Hematopoietic multipotent progenitor cell treated with erythropoietin and hydrocortisone succinate and interleukin-3 and kit ligand, for 17 days (in vitro differentiated cells): ENCODE measurements at places on chromosomes 6 and 20.

GRCh38 chr20:7708112-7708511 is 232.1 kb downstream of the HAO1 start:
- no peak for DNase-seq

DNA sequence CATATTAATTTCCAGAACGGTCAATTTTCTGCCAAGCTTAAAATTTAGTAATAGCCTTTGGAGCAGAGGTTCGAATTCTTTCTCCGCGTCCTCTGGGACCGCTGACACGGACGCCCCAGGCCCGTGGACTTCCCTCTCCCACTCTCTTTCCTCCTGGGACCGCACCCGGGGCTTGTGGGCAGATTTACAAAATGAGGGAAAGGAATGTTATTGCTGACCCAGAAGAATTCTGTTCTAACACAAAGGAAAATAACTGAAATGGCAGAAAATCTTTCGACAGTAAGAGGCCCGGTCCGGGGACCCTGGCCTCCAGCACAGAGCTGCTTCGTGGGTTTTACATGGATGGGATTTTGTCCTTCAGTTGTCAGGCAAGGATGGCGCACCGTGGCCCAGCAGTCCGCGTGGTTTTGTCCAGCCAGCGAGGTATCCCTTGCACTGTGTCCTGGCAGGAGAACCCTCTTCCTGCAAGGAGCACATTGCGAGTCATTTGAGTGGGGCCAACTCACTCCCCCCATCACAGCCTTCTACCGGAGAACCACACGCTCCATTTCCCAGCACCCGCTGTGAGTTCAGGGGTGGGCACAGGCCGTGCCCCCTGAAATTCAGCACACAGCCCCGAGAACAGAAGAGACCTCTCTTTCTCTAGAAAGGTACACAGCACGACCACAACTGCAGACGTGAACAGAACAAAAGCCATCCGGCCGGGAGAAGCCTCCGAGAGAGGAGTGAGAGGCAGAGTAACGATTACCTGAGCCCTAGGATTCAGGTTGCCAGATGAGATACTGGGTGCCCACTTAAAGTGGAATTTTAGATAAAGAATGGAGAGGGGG is 106.0 kb upstream of the AFDN start:
- DNase-seq: no peak

DNA sequence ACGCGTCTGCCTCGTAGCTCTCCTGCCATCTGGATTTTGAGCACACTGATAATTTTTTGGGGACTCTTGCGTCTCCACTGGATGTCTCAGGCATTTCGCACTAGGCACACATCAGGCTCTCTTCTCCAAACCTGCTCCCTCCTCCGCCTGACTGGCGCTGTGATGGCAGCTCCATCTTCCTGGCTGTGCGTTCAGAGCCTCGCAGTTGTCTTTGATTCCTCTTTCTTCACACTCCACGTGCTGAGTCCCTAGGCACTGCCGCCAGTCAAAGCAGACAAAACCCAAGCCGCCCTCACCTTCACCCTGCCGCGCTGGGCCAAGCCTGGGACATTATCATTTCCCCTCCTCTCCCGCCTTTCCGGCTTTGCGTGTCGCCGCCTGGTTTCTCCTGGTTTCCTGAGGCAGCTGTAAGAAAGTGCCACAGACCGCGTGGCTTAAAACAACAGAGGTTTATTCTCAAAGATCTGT is 778 bp downstream of the PSMG4 start:
- peak; percentile 41 for DNase-seq

- DNase-seq: no peak
Measured at GRCh38 chr20:11912013-11912658, 5.6 kb upstream of the BTBD3 start.

- no peak for DNase-seq
Measured at GRCh38 chr20:5996765-5997164, 46.3 kb downstream of the MCM8 start.

DNA sequence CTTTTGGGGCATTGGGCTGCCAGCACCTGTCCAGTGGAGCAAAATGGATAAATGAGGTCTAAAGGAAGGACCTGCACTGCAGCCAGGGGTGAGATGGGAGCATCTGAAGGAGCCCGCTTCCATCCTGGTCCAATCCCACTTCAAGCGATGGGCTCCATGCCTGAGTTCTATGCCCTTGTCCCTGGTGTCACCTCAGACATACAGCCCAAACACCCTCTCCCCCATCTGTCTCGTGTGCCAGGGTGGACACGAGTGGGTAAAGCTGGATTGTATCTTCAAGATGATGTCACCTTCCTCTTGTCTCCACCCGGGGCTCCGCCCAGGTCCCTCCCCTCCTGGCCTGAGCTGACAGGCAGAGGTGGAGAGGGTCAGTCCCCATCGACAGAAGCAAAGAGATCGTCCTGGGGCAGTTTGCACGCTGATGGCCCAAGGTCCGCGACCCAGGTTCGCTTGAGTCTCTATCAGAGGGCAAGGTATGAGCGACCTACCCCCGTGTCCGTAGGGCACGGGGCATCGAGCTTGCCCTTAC is 544 bp downstream of the SMIM29 start:
- peak; percentile 67 for DNase-seq

- no peak for DNase-seq
Measured at GRCh38 chr20:62916703-62917476, 9.4 kb downstream of the DIDO1 start.

DNA sequence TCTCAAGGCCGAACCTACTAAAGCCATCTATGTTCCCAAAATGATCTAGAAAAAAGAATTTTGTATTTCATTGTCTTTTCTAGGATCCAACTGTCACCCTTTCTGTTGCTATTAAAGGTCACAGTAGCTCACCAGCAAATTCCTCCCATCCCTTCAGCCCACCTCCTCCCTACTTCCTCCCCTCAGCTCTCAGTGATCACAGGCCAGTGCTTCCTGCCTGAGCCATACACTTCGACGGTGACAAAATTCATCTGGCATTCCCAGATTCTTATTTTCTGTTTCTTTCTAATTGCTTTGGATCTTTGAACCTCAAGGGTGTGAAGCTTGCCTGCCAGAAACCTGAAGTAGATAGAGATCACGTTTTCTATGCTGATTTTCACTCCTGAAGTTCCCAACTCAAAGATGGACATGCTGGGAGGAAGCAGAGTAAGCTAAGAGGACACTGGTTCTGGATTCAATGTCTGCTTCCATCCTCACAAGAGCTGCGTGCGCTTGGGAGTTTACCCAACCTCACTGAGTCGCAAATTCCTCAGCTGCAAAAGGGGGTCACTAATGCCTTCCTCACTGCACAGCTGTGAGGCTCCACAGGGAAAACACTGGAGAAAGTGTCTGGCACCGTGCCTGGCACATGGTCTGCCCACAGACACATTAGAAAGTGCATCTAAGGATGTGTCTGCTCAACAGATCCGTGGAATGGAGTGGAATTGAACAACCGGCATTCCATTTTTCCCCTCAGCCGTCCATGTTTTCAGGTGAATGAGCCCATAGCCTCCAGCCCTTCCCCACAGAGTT is 34.5 kb downstream of the MDGA1 start:
- DNase-seq: no peak

DNA sequence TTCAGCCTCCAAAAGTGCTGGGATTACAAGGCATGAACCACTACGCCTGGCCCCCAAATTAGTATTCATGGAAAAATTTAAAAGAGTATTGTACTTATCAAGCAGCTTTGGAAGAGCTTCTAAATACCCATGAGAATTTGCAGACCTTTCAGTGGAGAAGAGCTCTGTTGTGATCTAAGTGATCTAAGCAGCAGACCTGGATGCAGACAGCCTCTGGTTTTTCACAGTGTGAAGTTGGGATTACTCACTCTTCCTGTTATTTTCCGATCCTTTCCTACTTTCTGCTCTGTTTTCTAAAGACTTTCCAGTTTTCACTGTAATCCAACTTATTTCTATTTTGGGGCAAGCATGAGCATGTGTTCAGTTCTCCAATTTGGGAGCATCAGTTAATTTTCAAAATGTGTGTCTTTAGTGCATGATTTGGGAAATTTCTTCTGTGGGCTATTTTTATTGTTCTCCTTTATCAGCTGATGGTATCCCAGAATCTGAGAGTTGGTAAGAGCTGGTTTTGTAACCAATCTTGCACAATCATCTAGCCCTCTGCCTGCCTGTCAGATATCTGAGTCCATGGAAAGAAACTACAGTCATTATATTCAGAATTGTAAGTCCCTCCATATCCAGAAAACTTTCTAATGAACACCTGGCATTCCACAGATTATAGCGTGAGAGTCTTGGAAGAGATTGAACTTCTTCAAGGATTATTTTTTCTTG is 207.7 kb upstream of the DTNBP1 start:
- no peak for DNase-seq

DNA sequence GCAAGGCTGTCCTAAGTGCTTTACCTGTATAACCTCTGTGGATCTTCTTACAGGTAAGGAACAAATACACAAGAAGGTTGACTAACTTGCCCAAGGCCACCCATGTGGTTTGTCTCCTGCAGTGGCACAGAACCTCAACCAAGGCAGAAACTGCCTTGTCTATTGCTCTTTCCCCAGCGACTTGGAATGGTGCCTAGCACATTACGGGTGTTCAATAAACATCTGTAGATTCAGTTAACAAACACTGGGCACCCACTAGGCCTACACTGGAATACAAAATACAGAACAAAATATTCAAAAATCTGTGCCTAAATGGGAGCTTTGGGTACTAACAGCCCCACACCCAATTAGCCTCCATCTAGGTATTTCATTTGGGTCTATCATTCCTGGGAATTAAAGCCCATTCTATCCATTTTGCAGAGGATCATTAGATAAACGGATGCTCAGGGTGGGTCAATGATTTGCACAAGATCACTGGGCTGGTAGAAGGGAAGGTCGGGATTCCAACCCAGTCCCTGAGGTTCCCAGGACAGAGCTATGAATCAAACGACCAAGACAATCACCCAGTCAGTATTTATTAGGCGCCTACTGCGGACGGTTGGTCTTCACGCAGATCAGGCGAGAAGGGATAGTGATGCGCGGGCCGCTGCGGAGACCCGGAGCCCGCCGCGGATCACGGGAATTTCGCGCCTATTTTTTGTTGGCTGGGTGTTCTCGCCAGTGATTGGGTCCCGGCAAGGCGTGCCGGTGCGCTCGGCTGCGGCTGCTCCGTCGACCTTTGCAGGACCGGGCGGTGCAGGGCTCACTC is at the start of gene STK35:
STK35 (plus strand) TSS at position 771 of the 808 bp plus-strand sequence. CDS start 55 bp downstream, outside the sequence.
- peak; percentile 23 for DNase-seq

DNA sequence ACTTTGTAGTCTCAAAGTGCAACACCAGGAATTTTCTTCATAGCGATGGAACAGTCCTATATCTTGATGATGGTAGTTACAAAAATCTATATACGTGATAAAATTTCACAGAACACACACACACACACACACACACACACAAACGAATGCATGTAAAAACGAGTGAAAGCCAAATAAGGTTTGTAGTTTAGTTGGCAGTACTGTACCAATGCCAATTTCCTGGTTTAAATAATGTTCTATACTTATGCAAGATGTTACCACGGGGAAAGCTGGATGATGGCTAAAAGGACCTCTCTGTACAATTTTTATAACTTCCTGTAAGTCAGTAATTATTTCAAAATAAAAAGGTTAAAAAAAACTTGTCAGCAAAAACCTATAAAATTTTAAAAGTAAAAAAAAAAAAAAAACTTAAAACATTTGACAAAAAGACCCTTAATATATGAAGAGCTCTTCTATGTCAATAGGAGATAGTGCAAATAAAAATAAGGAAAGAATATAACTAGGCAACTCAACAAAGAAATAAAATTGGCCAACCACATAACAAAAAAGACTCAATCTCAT is 37.6 kb downstream of the PDSS2 start:
- no peak for DNase-seq

DNA sequence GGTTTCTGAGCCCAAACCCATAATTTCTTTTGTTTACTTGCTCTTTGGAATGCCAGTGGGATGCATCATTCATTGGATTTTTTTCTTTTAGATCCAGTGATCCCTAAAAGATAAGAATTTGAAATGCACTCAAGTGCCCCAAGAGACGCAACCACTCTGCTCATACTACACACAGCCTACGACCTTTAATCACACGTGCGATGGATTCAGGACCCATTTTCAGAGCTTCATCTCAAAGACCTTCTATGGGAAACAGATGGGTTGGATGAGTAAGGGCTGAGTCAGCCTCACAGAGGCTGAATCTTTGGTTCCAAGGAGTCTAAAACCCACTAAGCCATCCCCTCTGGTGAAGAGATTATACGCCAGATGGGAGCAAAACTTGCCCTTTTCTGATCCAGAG is 265.5 kb upstream of the EXOC2 start:
- DNase-seq: no peak

DNA sequence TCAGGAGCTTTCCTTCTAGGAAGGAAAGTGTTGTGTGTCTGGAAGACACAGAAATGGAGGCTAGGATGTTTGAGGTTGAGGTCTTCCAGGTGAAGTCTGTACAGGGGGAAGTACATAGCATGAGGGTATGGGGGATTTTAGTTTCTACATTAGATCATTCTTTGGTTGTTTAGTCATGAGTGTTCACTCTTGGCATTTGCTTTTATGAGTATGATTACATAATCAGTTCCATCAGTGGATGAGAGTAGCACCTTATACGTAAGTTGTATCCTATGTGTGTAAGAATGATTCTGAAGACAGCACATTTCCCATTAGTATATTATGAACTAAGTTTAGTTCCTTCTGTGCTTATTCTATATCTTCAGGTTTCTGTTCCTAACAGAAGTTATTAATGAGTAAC is 1.9 kb downstream of the CDYL start:
- peak; percentile 33 for DNase-seq

DNA sequence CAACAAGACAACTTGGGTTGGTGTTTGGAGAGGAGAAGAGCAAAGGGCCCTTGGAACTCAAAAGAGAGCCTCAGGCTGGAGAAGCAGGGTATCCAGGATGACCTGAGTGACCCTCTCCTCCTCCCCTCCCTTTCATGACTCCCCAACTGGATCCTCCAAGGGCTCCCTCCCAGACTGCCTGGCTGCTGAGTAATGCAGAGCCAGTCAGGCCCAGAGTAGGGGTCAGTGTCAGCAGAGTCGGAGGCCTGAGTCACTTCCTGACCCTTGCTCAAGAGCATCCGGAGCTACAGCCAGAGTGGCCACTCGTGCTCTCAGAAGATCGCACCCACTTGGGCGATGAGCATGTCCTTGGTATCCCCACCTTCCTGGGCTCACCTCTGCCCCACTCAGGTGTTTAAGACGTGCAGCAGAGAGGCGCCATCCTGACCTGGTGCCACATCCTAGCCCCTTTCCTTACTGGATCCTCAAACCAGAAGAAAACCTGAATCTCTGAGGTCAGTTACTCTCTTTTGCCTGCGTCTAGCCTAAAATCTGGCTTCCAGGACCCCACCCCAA is 2.8 kb upstream of the MAPK13 start:
- DNase-seq: no peak

DNA sequence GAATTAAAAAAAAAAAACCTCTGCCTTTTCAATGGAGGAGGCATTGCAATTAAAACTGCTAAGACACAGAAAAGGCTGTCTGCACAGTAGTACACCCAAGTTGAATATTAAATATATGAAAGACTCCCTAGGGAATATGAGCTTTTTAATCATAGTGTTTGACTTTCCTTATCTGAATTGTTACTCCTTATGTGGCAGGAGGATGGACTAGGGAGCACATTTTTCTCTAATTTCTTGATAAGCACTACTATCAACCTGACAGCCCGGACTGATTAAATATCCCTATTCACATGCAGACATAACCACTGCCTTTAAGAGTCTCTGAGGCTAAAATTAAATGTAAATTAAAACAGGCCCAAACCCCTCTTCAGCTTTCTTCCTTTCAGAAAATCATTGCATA is 428.6 kb upstream of the GJE1 start:
- DNase-seq: no peak
